ENCODE measurements at places on chromosomes 3 and 15.
A peak's percentile ranks its signal among the peaks of the same experiment; 100 is the strongest.

- no peak for DNase-seq
Observed at GRCh38 chr3:156236556-156237260, 116.3 kb downstream of the KCNAB1 start.

DNA sequence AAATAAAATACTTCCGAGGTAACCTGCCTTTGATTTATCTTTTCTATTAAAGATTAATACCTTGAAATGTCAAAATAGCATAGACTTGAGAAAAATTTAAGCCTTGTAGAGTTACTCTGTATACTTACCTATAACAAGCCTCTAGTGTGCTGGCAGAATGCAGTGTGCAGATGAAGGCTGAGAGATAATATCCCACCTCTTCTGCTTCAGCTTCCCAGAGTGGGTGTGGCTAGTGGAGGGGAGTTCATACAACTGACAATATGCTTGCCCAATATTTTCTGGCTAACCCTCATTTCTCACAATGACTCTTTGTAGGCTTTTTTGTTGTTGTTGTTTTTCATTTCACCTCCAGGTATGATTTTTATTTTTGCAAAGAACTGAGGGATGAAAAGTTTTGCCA, 15.7 kb upstream of the ZBTB20 start:
- no peak for DNase-seq

DNA sequence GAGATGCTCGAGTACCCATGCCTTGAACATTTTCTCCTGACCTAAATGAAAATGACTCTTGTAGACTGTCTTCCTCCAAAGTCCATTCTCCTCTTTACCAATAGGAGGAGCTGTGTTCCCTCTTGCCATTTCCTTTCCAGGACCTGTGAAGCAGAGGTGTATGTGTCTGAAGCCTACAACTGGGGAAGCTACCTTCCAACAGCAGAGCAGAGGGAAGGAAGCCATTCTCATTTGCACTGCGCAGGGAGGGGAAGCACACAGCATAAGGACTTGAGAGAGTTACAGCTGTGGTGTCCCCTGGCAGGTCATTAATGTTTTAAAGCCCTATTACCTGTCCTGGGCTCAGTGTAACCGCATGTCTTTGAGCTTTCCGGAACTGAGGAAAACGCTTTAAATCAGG, 38.7 kb downstream of the HSPBAP1 start:
- DNase-seq, result peak; percentile 54

DNA sequence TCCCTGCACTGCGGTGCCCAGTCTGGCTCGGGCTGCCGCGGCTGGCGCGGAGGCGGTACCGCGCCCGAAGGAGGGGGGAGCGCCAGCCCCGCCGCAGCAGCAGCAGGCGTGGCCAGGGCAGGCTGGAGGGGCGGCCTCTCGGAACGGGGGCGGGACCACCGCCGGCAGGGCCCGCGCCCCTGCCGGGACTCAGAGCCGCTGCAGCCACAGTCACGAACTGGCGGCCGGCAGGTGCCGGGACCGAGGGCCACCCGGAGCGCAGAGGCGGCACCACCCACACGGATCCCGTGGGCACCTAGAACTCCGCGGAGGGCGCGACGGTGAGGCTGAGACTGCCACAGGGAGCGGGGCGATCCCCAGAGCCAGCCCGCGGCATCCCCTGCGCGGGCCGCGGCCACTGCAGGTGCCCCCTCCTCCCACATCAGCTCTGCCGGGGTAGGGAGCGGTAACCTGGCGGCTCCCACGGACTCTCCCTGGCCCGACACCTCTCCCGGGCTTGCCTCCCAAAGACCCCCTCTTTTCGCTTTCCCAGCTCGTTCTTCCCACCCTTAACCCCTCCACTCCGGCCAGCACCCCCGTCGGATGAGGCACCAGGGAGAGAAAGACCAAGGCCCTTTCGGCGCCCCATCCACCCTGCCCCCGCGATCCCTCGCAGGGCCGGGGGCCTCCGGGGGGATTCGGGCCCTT, at the start of gene VWA5B2:
TSS of gene VWA5B2 (plus strand) at position 192 of the 687 bp plus-strand sequence. CDS start 944 bp downstream, outside the sequence.
- DNase-seq, result peak; percentile 94

DNA sequence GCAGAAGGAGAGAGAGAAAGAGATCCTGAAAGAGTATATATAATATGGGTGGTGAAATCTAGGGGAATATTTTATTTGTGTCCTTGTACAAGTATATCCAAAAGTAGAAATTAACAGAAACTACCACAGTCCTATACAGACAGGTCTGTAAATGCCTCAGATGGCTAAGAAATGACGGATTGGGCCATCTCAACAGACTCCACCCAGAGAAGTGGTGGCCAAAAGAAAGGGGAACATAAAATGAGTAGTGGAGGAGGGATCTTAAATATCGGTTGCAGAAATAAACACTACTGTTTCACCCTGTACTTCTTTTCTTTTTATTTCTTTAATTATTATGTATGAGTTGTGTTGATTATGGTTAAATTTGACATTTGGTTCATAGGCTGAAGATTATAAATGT, 47.7 kb downstream of the CCR3 start:
- DNase-seq, result no peak

GRCh38 chr3:135916310-135916709, 49.2 kb upstream of the PPP2R3A start:
- no peak for DNase-seq

DNA sequence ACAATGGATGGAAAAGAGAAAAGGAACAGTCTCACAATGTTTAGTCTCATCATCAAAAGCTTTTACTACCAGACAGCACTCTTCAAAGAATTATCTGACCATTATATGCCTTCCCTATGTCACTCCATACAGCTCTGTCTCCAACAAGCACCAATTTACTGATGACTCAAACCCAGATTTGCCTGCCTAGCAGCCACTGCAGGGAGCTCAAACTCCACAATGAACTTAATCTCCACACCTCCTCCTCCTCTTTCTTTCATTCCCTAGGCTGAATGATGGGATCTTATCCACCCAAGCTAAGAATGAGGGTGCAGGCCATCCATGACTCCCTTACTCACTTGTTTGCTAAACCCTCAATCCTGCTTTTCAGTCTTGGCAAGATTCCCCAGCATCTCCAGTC, 45.5 kb downstream of the NBEAL2 start:
- DNase-seq, result no peak

- DNase-seq, result no peak
Observed at GRCh38 chr15:41809121-41809520, 18.8 kb upstream of the JMJD7 start.

DNA sequence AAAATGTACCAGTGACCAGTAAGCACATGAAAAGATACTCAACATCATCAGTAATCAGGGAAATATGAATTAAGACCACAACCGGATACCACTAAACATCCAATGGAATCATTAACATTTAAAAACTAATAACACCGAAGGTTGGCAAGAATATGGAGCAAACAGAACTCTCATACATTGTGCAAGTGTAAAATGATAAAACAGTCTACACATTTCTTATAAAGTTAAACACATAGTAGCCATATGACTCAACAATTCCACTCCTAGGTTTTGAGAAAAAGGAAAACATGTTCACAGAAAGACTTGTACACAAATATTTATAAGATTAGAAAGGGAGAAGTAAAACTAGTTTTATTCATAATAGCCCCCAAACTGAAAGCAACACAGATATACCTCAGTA, 60.3 kb upstream of the SLCO2A1 start:
- DNase-seq, result no peak

DNA sequence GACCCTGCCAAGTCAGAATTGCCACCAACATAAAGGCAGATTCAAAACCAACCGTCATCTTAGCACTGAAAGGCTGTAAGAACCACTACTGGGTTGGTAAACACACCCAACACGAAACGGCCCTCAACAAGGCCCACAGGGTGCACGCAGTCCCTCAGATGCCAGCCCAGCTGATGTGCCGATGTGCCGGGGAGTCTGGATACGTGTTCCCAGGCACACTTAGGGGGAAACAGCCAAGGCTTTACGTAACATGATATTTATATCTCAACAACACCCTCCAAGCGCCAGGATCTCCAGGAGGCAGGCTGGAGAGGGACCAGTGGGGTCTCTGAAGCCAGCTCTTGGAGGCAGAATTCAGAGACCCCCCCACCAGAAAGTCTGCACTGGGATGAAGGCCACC, 14.2 kb downstream of the POC1A start:
- DNase-seq, result no peak

DNA sequence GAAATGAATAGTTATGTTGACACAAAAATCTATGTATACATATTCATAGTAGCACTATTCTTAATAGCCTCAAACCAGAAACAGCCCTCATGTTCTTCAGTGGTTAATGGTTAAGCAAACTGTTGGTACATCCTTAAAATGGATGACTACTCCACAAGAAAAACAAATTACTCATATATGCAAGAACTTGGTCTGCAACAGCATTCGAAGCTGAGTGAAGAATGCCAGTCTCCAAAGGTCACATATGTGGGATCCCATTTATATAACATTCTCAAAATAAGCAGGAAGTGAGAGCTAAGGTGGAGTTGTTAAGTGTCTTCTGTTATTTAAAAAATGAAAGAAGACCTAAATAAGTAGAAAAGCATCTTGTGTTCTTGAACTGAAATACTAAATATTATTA, 365.7 kb downstream of the GABRG3 start:
- DNase-seq, result no peak

GRCh38 chr15:47186075-47186474, 531.2 kb upstream of the SEMA6D start:
- no peak for DNase-seq

DNA sequence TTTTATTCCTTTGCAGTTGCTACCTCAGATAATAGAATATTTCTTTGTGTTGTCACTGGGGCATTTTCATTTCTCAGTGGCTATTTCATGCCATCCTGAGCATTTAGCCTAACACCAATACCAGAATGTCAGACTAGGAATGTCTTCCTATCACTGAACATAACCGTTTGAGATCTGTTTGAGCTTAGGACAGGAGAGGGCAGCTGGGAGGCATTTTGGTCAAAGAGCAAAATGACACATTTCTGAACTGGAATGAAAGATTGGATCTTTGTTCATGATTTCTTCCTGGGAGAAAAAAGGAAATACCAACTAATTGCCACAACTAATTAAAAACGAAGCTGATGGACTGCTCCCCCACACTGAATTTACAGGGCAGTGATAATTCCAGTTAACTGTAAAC, 921.3 kb upstream of the NR2F2 start:
- DNase-seq, result no peak

- DNase-seq, result no peak
Observed at GRCh38 chr3:41207355-41207754, 8.1 kb downstream of the CTNNB1 start.

GRCh38 chr3:66256806-66257205, 36.0 kb downstream of the SLC25A26 start:
- no peak for DNase-seq
